ENCODE measurements at places on chromosomes 12 and 14. TPM values are rescaled to one million over a fixed set of nuclear protein-coding genes. Genes with fewer than 3 reads are reported as not detected.

DDIT3 gene
- 12.5 TPM for total RNA-seq

WDHD1 gene
- total RNA-seq: 9.6 TPM

DNAH10 gene
- under 0.01 TPM for total RNA-seq

MORN3 gene
- total RNA-seq: not detected

PRH2 gene
- total RNA-seq: not detected

EML5 gene
- total RNA-seq: 0.36 TPM

NOVA1 gene
- total RNA-seq: 0.36 TPM
